ENCODE measurements at places on chromosomes 7 and 10. TPM values are rescaled to one million over a fixed set of nuclear protein-coding genes. Genes with fewer than 3 reads are reported as not detected.

The OR2A7 gene
- total RNA-seq, result 0.74 TPM

The PAOX gene
- 6.4 TPM for total RNA-seq

The HPSE2 gene
- 0.25 TPM for total RNA-seq

The IKZF1 gene
- total RNA-seq, result 3.0 TPM

The INSYN2A gene
- total RNA-seq, result 7.4 TPM

The AVPI1 gene
- total RNA-seq, result 2.2 TPM

The EIF3B gene
- 47.2 TPM for total RNA-seq

The ATRNL1 gene
- total RNA-seq, result 353 TPM

The IDI2 gene
- not detected for total RNA-seq

The CRYGN gene
- 0.25 TPM for total RNA-seq

The NT5C2 gene
- 92.0 TPM for total RNA-seq

The DKK1 gene
- total RNA-seq, result 3.0 TPM

The DENND2A gene
- total RNA-seq, result 20.7 TPM

The MMD2 gene
- 4.4 TPM for total RNA-seq

The GIMAP2 gene
- total RNA-seq, result 1.5 TPM

The GCK gene
- 3.9 TPM for total RNA-seq

The EN2 gene
- not detected for total RNA-seq

The CALY gene
- total RNA-seq, result 13.3 TPM

The GPRIN2 gene
- total RNA-seq, result 18.2 TPM

The SCRN1 gene
- 102 TPM for total RNA-seq
